ENCODE measurements at places on chromosomes 13 and 19.

DNA sequence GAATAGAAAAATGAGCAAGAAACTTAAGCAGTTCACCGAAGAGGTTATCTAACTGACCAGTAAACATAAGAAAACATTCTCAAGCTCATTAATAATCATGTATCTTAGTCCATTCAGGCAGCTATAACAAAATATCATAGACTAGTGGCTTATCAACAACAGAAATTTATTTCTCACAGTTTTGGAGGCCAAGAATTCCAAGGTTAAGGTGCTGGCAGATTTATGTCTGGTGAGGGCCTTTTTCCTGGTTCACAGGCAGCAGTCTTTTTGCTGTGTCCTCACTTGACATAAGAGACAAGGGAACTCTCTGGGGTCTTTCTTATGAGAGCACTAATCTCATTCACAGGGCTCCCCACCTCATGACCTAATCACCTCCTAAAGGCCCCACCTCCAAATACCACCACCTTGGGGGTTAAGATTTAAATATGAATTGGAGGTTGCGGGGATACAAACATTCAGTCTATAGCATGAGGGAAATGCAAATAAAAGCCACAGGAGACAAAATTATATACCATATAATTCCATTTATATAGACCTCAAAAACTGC is 123.6 kb downstream of the ZAR1L start:
- DNase-seq, result no peak

DNA sequence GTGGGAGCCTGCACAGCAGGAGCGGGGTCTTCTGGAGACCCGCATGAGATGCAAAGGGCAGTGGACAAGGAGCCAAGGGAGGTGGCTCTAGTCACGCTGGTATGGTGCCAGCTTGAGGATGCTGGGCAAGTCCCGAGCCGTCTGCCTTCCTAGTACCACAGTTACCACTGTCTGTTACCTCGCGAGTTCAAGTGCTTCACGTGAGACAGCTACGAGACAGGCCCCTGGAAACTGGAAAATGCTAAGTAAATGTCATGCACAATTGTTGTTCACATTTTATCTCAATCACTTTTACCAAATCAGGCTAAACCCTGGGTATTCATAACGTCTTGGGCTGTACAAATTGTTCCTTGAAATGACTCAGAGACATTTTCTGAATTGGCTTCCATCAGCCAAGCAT is 155.7 kb downstream of the TNFRSF19 start:
- no peak for DNase-seq

DNA sequence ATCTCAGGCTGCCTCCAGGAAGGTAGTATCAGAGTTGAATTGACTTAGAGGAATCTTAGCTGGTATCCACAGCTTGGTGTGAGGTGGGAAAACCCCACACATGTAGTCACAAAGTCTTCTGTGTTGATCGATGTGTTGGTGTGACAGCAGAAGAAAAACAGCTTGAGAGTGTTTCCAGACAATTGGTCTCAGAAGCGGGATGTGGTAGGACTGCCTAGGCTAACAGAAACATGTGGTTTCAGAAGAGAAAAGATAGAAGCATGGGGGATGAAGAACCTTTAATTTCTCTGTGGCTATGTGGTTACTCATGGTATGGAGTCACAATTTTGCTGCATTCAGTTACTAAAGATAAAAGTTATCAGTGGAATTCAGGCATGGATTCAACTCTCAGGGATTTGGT is 134.7 kb upstream of the SLITRK5 start:
- DNase-seq, result peak; percentile 6

DNA sequence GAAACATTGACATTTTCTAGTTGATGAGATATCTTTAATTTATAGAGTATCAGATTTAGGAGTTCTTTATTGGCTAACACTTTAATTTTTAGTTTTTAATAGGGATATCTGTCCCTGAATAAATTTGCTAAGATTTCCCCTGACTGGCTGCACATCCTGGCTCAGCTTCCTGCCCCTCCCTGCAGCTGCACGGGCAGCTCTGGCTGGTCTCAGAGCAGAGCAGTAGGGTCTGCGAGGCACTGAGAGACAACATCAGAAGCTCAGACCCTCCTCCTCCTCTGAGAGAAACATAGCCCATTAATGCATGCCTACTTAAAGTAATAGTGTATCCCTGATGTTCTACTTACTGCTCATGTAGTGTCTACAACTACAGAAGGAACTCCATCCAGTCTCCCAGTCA is 139.2 kb downstream of the TNFSF13B start:
- no peak for DNase-seq

GRCh38 chr19:18158467-18158866 is 5.5 kb downstream of the PIK3R2 start:
- DNase-seq, result no peak

DNA sequence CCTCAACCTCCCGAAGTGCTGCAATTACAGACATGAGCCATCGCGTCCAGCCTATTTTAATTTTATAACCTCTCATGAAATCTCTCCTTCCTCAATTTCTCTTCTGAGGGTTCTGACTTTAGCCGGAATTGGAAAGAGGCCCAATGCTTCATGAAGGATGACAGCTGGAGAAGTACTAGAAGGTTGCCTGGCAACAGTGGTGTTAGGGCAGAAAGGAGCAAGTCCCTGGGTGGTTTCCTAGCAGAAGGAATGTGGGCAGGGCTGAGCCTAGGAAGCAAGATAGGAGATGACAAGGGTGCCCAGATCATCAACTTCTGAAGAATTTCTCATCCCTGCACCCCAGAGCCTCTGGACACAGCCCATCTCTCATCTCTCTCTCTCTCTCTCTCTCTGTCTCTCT is 25.8 kb downstream of the CACNG6 start:
- no peak for DNase-seq

DNA sequence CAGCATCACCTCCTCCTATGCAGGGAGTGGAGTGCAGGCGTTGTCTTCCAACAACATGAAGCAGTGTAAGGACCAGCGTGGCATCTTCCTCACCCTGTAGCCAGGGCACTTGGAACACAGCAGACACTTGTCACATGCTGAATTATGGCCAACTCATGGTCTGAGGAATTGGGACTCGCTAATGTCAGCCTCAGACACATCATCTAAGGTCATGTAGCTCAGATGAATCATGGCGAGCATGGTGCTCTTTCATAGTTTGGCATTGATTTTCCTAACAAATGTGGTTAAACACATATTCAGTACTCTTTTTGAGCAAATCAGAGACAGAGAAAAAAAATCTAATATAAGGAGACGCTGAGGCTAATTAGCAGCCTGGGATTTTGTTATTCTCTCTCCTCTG is 99.6 kb upstream of the SGCG start:
- no peak for DNase-seq

GRCh38 chr13:39144941-39145533 is 106.8 kb downstream of the NHLRC3 start:
- peak; percentile 71 for DNase-seq

DNA sequence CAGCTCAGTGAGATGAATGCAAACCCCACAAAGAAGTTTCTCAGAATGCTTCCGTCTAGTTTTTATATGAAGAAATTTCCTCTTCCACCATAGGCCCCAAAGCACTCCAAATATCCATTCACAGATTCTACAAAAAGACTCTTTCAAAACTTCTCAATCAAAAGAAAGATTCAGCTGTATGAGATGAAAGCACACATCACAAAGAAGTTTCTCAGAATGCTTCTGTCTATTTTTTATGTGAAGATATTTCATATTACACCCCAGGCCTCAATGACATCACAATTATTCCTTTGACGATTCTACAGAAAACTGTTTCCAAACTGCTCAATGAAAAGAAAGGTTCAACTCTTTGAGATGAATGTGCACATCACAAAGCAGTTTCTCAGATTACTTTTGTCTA is 1819.4 kb downstream of the UQCRFS1 start:
- no peak for DNase-seq
